ENCODE measurements at places on chromosomes 5 and 9.

GRCh38 chr9:76887951-76888350 is 18.0 kb downstream of the PRUNE2 start:
- no peak for DNase-seq

- DNase-seq: no peak
Observed at GRCh38 chr9:133377721-133378216, 1.6 kb downstream of the STKLD1 start.

DNA sequence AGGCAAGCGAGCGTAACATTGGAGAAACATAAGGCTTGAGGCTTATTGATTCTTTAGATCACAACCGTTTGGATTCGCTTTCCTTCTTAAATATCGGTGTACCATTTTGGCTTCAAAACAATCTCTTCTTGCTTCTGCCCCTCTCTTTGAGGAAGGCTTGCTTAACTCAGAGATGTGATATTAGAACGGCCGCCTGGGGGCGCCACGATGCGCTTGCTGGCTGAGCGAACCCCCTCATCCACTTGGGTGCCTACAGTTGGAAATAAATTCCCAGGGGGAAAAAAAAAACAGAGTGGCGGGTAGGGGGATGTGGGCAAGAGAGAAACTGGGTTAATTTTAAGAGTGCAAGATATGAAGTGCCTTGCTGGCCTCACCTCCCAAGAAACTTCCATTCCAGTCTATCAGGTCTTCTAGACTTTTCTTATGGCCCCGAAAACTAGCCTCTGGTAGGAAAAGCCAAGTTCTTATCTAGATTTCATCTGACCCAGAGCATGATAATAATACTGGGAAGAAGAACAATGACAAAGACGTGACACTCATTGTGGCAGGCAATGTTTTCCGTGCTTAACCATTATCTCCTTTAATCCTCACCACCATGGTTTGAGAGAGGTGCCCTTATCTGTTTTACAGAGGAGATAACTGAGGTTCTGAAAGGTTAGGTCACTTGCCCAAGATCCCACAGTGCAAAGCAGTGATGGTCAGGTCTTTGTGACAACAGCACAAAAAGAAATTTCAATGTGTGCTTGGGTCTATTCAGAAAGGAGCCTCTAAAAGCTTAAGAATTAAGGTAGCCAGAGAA is 115.8 kb downstream of the DPYSL3 start:
- no peak for DNase-seq

- no peak for DNase-seq
Observed at GRCh38 chr9:93066978-93067603, 8.6 kb downstream of the SUSD3 start.

DNA sequence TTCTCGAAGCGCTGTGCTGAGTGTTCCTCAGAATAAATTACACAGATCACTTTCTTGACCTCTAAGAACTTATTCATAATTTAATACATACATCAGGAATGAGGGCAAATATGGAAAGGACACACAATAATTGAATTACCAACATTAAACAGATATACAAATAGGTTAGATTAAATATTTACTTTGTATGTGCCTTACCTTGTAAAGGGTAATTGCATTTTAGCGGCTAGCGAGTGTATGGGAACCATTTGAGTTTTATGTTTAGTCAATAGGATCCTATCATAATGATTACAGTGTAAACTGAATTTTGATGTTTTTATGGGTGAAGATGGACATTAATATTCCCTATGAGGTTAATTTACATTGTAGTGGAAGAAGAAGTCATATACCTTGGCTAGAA is 1187.1 kb upstream of the WWC1 start:
- DNase-seq: no peak

- DNase-seq: no peak
Observed at GRCh38 chr5:74866596-74867162, 492 bp upstream of the FAM169A start.

- DNase-seq: no peak
Observed at GRCh38 chr9:130214776-130215340, 42.7 kb downstream of the NCS1 start.

All from activated naive CD4-positive, alpha-beta T cell treated with anti-CD3 and anti-CD28 coated beads, Interleukin-2, amount 10 ng/mL, durations not matched to agents 7 days and 5 days (primary cell).